AG09319 (cell line): ENCODE measurements at places on chromosomes 7 and 10.
A peak's percentile ranks its signal among the peaks of the same experiment; 100 is the strongest.

GRCh38 chr10:119297207-119297968 lies 90.0 kb downstream of the GRK5 start:
- DNase-seq = no peak

GRCh38 chr10:27564398-27564797 lies 60.3 kb downstream of the RAB18 start:
- no peak for DNase-seq

GRCh38 chr7:77553123-77553522 lies 16.0 kb downstream of the PTPN12 start:
- DNase-seq = no peak

GRCh38 chr7:149060156-149060555 lies 30.4 kb downstream of the ZNF786 start:
- DNase-seq = no peak

GRCh38 chr7:28413011-28413410 lies 693 bp downstream of the CREB5 start:
- DNase-seq = no peak

GRCh38 chr7:2048006-2048405 lies 184.7 kb downstream of the MAD1L1 start:
- no peak for DNase-seq

GRCh38 chr10:104680467-104681401 lies 39.6 kb downstream of the SORCS3 start:
- DNase-seq = no peak

DNA sequence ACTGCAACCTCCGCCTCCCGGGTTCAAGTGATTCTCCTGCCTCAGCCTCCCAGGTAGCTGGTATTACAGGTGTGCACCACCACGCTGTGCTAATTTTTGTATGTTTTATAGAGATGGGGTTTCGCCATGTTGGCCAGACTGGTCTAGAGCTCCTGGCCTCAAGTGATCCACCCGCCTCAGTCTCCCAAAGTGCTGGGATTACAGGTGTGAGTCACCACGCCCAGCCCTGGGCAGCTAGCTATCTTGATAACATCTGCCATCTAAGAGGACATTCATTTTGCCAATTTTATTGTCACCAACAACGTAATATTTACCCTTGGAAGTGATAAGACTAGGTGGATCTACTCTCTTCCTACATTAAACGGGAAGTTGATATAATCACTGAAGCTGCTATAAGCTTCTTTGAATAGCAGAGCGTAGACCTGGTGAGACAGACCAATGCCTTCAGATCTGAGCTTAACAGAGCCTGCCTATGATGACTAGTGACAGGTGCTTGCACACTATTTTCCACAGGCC lies 39.7 kb upstream of the SLC35B4 start:
- no peak for DNase-seq

DNA sequence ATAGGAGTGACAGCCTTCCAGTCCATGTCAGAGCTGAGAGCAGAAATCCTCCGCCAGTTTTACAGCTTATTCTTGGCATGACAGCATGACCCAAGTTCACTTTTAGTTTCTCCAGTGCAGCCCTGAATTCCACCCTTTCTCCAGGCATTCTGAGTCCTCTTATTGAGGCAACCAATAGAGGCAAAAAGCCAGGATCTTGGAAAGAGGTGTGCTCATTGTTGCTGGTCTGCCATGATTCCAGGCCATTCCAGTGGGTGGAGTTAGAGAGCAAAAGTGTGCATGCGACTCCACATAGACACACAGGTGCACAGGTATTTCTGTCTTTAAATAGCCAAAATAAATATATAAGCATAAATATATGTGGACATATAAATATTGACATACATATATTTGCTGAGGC lies 224.7 kb upstream of the ADARB2 start:
- DNase-seq = no peak

DNA sequence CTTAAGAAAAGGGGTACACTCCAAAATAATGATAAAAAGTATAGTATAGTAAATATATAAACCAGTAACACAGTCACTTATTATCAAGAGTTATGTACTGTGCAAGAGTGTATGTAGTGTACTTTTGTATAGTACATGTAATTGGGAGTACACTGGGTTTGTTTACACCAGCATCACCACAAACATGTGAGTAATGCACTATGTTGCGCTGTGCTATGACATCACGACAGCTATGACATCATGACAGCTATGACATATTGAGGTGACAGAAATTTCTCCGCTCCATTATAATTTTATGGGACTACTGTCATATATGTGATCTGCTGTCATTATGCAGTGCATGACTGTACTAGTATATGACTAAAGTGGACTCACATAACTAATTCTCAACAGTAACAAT lies 84.6 kb downstream of the KMT2C start:
- DNase-seq = no peak

DNA sequence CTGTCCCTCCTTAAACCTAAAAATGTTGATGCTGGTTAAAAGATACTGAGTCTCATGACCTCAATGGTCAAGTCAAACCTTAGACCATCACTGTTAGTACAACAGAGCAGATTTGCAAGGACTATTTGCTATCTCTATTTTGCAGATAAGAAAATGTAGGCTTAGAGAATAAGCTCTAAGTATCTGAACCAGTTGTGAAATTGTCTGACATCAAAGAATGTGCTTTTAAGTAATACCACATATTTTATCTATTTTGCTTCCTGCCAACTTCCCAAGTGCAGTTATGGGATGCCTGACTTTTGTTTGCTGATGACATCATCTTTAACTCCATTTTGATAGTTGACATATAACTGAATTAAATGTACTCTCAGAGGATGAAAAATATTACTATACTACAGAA lies 83.6 kb upstream of the TMEM106B start:
- DNase-seq = no peak

GRCh38 chr10:50538555-50539398 lies 85.0 kb downstream of the SGMS1 start:
- no peak for DNase-seq

GRCh38 chr10:17472481-17473227 lies 18.3 kb upstream of the ST8SIA6 start:
- DNase-seq = no peak

DNA sequence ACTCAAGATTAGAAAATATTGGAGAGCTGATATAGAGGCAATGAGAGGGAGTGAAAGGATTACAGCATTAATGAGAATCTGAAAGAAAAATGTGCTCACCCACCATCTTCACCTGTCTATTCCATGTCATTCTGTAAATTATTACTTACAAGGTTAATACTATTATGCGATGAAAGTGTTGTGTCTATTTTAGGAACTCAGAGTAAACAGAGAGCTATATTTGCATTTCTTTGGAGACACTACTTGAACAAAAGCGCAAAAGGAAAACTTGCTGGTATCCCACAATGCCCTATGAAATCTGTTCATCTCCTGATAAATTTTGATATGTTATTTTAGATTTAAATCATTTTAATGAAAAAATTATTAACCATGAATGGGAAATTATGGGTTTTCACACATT lies 196.1 kb downstream of the ZEB1 start:
- DNase-seq = no peak

DNA sequence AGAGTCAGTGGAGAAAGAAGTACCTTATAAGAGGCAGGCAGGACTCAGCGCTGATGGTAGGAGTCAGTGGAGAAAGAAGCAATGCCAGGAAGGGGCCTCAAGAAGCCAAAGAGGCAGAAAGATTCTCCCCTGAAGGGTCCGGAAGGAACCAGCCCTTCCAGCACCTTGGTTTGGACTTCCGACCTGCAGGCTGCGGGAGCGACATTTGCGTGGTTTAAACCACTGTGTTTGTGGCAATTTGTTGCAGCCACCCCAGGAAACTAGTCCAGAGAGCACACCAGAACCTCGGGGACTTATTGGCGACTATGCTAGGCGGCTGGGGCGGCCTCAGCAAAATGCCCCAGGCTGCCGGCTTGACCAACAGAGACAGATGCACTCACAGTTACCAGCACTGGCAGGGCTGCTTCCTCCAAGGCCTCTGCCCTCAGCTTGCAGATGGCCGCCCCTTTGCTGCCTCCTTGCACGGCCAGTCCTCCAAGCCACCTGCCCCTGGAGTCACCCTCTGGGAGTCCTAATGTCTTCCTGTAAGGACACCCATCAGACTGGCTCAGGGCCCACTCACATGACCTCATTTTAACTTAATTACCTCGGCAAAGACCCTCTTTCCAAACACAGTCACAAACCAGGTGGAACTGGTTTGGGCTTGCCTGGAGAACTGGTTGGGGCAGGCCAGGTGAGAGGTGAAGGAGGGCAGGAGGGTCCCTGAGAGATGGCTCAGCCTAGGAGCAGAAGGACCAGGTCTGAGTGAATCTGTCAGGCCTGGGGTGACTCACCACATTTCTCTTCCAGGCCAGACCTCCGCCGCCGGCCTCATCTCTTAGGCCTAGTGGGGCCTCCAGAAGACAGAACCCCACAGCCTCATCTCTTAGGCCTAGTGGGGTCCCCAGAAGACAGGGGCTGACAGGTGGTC lies 26.1 kb downstream of the CALML3 start:
- DNase-seq = no peak

DNA sequence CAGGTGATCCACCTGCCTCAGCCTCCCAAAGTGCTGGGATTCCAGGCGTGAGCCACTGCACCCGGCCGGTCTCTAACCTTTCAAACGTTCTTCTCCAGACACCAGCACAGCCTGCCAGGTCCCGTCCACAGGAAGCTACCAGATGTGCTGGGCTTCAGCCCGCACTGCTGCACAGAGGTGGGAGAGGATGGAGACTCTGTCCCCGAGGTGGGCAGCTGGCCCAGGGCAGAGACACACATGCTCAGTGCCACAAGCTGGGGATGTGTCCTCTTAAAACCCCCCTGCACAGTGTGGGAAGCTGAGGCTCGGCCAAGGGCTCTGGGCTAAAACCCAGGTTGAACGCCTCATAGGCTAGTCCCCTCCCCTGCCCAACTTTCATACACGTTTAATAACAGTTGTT lies 9.4 kb downstream of the NUDT1 start:
- DNase-seq = no peak

GRCh38 chr10:62166331-62167131 lies 102.1 kb downstream of the RTKN2 start:
- peak; percentile 75 for DNase-seq

DNA sequence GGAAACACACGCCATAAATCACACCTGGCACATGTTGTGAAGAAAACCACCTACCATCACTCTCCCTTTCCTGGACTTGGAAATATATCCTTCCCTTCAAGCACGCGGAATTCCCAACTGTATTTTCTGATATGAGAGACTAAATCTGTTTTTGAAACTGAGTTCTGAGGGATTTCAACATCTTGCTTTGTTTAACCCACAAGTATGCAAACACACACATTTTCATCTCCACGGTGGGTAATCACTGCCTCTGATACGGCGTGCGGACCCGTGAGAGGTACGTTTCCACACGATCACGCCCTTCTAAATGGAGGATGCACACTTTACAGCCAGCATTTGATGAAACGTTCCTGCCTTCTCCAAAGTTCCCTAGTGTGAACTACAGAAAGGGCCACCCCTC lies 83.4 kb downstream of the ZRANB1 start:
- DNase-seq = no peak

- DNase-seq = no peak
Observed at GRCh38 chr7:105319578-105319977, 69.1 kb downstream of the SRPK2 start.

- no peak for DNase-seq
Observed at GRCh38 chr10:132627666-132628531, 90.3 kb downstream of the INPP5A start.

DNA sequence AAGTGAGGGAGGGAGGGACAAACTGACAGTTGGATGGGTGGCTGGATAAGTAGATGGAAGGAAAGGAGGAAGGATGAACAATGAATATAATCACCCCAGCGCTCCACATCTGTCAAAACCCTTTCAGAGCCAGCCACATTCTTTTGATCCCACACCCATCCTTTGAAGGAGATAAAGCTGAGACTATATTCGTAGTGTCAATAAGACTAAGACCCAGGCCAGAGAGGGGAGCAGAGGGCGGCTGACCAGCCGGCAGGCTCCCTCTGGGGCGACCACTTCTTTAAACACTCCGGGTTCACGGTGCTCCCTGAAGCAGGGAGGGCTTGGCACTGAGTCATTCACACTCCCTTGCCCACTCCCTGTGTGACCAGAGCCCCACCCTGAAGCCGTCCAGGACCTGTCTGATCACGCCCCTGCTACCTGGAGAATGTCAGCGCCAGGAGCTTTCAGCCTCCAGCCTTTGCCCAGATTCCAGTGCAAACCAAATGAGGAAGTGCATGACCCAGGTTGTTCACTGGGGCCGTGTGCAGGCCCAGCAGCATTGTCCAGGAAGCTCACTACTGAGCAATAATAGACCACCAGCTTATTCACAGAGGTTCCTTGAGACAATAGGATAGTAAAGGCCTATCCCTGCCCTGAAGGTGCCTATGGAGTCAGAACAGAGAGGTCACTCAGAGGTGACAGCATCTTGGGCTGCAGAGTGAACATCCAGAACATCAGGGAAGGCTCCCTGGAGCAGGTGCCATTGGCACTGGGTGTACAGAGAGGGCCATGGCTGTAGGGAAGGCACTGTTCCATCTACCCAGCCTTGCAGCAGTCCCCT lies 34.4 kb downstream of the UNC5B start:
- no peak for DNase-seq

- DNase-seq = no peak
Observed at GRCh38 chr7:14432924-14433323, 443.5 kb upstream of the ETV1 start.
